ENCODE measurements at places on chromosomes 6 and 20.

DNA sequence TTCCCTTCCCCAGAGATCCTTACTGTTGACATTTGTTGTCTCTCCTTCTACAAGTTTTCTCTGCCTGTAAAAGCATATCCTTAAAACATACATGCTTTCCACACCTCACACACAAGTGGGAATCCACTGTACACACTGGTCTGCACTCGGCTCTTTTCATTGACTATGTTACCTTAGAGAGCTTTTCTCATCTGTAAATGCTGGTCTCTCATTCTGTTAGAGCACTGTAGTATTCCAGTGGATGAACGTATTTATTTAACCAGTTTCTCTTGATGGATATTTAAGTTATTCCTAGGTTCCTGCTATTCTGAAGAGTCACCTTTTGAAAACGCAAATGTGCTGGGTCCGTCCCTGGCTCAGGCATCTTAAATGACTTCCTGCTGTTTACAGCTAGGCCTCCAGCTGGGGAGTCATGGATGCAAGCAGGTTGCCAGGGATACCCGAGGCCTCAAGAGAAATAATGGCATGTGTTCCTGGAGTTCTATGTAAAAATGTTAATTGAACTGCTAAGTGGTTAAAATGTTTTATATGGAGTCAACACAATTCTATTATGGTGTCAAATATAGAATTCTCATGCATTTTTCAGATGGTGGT is 61.1 kb upstream of the TGM3 start:
- no peak for DNase-seq

GRCh38 chr6:86500035-86500434 is 437.3 kb upstream of the HTR1E start:
- DNase-seq: no peak

- DNase-seq: no peak
These were observed 64.3 kb downstream of the ZFP64 start for GRCh38 chr20:52127309-52127708.

GRCh38 chr6:44824567-44824966 is 437.1 kb downstream of the CDC5L start:
- no peak for DNase-seq

DNA sequence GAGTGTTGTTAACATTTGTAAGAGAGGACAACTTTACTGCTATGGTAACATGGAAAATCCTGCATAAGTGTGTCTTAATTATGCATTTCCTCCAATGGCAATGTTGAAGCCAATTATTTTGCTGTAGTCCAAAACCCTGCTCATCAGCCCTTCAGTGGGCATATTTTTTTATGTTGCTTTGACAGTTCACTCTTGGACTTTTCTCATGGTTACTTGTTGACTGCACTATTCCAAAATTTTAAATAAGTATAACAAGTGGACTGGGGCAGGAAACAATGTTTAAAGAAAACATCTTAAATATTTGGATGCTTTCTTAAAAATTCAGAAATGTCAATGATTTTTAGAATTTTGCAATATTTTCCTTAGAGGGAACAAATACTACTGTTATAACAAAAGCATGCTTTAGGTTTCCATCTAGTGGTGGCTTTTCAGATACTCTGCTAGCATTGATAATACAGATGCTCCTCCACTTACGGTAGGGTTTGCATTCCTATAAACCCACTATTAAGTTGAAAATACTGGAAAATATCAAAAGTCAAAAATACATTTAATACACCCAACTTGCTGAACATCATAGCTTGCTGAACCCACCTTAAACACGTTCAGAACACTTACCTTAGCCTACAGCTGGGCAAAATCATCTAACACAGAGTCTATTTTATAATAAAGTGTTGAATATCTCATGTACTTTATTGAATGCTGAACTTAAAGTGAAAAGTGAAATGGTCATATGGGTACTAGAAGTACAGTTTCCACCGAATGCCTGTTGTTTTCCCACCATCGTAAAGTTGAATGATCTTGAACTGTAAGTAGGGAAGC is 86.4 kb downstream of the ADGRG6 start:
- DNase-seq: no peak

- no peak for DNase-seq
These were observed 69.9 kb upstream of the POU3F2 start for GRCh38 chr6:98764373-98764911.

- no peak for DNase-seq
These were observed 20.4 kb downstream of the HUS1B start for GRCh38 chr6:636488-636887.

DNA sequence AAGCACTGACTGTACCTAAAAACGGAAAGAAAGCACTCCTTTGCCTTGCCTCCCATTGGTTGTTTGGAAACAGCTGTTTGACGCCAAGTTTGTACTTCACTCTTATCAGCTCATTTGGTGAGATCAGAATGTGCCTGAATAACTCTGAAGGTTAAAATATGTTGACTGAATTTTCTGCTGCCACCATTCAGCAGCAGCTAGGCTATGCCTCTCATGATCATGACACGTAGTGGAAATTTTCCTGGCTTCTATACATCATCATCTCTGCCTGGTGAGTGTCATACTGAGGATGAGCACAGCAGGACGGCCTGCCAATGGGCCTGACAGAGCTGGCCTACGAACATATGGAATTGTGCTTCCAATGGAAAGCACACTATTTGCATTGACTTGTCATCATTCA is 704.9 kb upstream of the CITED2 start:
- no peak for DNase-seq

DNA sequence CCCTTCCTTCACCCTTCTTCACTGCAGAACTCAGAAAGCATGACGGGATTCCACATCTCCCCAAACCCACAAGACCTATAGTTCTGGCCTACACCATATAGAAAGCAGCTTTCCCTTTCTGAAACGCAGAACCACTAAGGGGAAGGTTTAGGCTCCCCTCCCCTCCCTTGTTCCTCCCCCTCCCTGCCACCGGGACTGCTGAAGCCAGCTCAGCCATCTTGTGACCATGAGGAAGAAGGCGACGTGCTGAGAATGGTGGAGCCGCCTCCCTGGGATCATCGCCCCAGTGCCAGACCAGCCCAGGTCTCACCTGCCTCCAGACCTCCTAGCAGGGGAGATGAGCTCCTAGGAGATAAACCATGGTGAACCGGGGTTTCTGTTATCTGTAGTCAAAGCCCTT is 19.6 kb downstream of the SERPINB6 start:
- no peak for DNase-seq

DNA sequence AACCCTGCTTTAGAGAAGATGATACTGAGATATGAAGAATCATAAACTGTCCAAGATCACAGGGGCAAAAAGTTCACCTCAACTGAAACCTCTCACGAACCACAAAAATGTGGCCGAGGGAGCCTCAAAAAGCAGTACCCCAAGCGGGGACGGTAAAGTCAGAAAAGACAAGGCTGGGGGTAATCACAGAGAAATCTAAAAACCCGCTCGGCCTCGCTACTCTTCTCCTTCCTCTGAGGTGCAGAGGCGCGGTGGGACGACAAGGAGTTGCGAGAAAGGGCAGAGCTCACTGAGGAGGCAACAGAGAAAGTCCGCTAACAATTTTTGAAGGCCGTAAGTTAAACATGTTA is 356 bp upstream of the IRAK1BP1 start:
- no peak for DNase-seq

DNA sequence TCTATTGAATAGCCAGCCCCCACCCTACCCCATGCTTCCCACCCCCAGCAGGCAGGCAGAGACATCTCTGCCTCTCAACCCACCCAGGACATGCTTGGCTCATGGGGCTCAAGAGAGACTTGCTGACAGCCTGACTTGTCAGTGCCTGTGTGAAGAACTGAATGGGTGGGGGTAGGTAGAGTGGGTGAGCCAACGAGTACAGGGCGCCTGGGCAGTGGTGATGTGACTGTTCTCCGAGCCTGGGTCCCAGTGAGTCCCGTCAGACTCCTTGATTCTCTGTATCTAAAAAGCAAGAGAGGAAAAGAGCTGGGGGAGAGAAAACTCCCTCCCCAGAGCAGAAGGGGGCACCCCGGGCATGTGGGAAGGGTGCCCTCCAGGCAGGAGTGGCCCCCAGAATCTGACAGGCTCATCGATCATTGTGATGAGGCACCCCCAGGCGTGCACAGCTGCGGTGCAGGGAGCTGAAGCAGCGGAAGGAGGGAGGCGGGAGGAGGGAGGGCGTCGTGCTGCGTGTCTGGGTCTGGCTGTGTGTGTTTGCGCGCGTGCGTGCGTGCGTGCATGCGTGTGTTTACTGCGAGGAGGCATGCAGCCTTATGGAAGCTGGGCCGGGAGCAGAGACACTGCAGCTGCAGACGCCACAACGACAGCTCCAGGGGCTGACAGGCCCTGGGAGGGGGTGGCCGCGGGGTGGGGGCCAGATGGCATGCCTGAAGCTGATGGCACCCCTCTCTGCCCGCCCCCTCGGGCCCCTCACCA is 40.2 kb downstream of the FOXP4 start:
- no peak for DNase-seq

DNA sequence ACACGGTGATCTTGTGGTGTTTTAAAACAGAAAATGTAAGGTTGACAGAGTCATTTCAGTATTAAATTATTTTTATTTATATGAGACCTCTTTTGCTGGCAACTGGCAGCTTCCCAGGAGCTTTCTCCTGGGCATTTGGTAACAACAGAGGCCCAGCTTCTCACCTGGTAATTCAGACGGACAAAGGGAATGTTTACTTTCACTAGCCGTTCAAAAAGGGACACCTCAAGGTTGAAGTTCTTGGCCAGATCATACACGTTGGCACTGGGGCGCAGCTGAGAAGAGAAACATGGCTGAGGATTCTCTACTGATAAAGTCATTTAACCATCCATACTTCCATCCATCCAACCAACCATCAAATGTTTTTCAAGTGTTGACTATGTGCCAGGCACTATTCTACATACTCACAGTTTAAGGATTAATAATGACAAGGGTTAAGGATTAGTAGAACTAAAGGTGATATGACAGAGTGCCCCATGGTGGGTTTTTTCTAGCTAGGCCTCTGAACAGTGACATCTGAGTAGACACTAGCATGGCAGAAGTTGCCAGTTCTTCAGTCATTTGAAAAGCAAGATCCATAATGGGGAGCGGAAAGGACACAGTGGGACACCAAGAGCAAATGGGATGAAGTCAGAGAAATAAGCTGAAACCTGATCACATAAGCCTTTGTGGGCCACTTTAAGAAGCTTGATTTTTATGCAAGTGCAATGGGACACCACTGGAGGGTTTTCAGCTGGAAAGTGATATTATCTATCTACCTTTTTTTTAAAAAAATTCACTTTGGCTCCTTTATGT is 25.1 kb downstream of the ZNFX1 start:
- DNase-seq: no peak

- no peak for DNase-seq
These were observed 290.2 kb downstream of the BTBD3 start for GRCh38 chr20:12207875-12208274.

DNA sequence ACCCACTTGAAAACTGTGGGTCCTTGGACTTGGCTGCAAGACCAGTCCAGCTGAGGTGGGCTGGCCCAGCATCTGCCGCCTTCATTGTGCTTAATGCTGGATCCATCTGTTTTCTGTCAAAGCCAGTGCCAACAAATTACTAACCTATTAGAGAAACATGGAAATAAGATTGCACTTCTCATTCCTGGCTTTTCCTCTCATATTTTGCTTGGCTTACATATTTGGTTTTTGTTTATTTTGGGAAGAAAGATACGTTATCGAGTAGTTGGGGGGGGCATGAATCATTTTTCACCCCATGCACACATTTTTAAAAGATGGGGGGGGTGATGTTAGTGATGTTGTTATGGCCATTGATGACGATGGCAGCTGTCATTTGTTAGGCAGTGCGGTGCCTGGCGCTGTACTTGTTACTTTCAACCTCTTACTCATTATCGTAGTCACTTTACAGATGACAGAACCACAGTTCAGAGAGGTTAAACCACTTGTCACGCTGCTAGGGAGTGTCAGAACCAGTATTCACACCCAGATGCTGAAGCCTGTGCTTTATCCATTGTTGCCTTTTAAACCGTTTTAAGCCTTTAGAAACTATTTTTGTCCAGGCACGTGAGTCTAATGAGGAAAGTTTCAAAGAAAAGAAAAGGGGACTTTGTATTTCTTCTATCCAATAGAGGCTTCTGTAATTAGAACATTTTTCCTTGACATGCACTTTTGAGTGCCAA is 180.0 kb downstream of the TMEM242 start:
- no peak for DNase-seq

- DNase-seq: no peak
These were observed 65.5 kb downstream of the GMDS start for GRCh38 chr6:2179950-2180349.

DNA sequence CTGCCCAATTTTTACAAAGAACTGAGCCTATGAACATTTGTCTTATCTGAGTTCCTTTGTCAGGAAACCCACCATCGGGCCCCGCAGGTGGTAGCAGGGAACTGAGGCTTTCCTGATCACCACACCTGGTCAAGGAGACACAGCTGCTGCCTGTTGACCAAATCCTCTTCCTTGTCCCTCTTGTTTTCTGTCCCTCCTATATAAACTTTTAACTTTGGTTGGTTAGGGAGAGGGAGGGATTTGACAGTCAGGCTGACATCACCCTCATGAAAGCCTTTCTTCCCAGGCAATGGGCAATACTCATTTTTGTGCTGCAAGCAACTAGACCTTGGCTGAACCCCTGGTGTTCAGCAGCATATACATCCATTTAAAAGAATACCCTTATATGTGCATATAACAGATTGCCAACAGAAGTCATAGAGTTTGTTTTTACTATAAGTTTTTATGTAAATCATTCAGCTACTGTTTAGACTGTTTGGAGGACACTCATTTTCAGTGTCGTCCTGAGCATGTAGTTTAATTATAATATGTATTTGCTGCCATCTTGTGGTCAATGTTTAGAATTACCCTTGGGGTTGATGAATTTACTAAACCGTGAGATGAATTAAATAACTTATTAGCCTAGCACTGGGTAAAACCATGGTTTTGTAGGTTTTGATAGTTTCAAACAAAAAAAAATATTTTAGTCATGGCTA is 17.0 kb downstream of the CRISP1 start:
- no peak for DNase-seq

- DNase-seq: no peak
These were observed 77.4 kb downstream of the ASXL1 start for GRCh38 chr20:32435449-32436107.

- DNase-seq: no peak
These were observed 224.8 kb downstream of the TFAP2A start for GRCh38 chr6:10190042-10190441.

- DNase-seq: no peak
These were observed 86.0 kb downstream of the PTPN1 start for GRCh38 chr20:50595988-50596693.

Measured in stimulated activated CD4-positive, alpha-beta T cell treated with anti-CD3 and anti-CD28 coated beads, Interleukin-2, amount 100 ng/mL, for 4 hours (primary cell).